ENCODE measurements at places on chromosomes 2 and 18. TPM values are rescaled to one million over a fixed set of nuclear protein-coding genes. Genes with fewer than 3 reads are reported as not detected.

CNDP1 gene
- 0.16 TPM for total RNA-seq

DNA sequence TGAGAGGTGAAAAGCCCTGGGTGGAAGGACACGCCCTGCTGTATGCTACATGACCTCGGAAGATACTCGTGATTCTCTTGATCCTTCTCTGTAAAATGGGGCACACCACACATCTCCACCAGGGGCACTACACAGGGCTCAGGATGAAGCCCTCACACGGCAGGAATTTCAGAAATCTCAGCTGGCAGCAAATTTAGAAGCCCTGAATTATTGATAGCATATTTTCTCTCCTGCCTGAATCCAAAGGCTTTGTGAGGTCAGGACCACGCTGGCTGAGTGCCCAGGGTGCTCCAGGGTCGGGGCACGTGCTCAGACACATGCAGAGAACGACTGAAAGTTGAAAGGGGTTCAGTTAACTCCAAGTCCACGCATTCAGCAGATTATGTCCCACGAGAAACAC is 42.1 kb upstream of the GALR1 start:
- H3K4me3 ChIP-seq: no peak overlapping the region
- H3K36me3 ChIP-seq: no peaks in the 10 kb centered on the region
- DNase-seq: peak; percentile 63
- H3K27me3 ChIP-seq: no peaks in the 10 kb centered on the region

DNA sequence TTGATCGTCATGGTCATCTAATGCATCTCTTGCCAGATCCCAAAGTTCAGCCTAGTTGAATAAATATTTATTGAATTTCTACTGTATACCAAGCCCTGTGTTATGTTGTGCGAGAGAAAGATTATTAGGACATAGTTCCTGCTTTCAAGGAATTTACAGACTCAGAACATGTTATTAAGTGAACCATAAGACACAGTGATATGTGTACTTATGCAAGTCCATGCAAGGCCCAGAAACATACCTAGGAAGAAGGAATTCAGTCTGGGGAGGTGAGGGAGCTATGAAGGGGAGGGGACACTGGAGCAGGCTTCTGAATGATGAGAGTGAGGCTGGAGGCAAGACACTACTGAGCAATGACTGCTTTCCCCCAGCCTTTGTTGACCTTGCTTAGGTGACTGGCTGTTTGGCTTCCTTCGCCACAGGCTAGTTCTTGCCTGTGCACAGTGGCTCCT is 81.4 kb downstream of the ACAA2 start:
- H3K27me3 ChIP-seq: peaks cover 11% of the 10 kb centered on the region
- no peak overlapping the region for H3K27ac ChIP-seq
- H3K36me3 ChIP-seq: no peaks in the 10 kb centered on the region
- no peak for DNase-seq
- H3K4me1 ChIP-seq: peaks cover 2% of the 10 kb centered on the region

DNA sequence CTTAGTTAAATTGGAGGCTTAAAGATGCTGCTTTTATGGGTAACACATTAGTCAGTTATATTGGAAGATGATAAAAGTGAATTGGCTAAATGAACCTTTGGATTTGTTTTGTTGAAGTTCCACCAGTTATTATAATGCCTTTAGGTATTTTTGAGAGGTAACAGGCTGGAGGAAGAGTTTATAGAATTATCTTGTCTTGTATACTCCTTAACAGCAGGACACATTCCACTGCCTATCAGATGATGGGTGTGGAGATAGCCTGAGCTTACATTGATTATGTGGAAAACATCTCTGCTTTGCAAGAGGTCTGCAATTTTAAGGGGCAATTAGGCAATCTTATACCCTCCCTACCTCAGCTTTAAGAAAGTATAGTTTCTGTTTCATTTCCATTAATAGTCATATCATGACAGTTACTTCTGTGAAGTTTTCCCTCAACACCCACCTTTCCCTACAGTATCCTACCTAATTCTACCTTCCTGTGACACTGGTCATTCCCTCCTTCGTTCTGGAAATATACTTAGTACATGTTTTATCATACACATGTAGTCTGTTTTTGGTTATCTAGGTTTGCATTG is 403.7 kb upstream of the SPRED2 start:
- H3K4me1 ChIP-seq: no peaks in the 10 kb centered on the region
- H3K27ac ChIP-seq: no peak overlapping the region
- H3K27me3 ChIP-seq: no peaks in the 10 kb centered on the region
- H3K36me3 ChIP-seq: no peaks in the 10 kb centered on the region
- H3K4me3 ChIP-seq: no peak overlapping the region

- no peaks in the 10 kb centered on the region for H3K36me3 ChIP-seq
- H3K27ac ChIP-seq: no peak overlapping the region
- no peaks in the 10 kb centered on the region for H3K27me3 ChIP-seq
- no peaks in the 10 kb centered on the region for H3K4me1 ChIP-seq
These were observed 224.3 kb upstream of the FOSL2 start for GRCh38 chr2:28168376-28168775.

- no peaks in the 10 kb centered on the region for H3K4me1 ChIP-seq
- H3K36me3 ChIP-seq: no peaks in the 10 kb centered on the region
- no peaks in the 10 kb centered on the region for H3K27me3 ChIP-seq
- no peak overlapping the region for H3K4me3 ChIP-seq
These were observed 491.7 kb upstream of the MEIS1 start for GRCh38 chr2:65943099-65943786.

- no peak for DNase-seq
- no peaks in the 10 kb centered on the region for H3K36me3 ChIP-seq
- H3K4me1 ChIP-seq: no peaks in the 10 kb centered on the region
- no peak overlapping the region for H3K27ac ChIP-seq
- H3K4me3 ChIP-seq: no peak overlapping the region
- peaks cover 4% of the 10 kb centered on the region for H3K27me3 ChIP-seq
These were observed 272.9 kb downstream of the CDH20 start for GRCh38 chr18:61606068-61606660.

DNA sequence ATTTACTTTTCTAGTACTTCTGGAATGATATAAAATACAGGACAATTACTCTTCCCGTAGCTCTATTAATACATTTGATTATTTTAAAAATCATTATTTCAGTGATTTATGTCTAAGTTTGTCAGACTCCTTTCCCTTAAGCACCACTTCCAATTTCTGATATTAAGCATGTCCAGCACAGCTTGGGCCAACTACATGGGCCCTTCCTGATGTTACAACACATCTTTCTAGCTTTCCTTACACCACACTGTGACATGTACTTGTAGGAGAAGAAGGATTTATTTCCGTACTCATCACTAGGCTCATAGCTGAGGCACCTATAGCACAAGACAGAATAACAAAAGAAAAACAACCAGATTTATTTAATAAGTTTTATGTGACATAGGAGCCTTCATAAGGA is 134.8 kb upstream of the HNRNPA3 start:
- no peaks in the 10 kb centered on the region for H3K4me1 ChIP-seq
- DNase-seq: no peak

DNA sequence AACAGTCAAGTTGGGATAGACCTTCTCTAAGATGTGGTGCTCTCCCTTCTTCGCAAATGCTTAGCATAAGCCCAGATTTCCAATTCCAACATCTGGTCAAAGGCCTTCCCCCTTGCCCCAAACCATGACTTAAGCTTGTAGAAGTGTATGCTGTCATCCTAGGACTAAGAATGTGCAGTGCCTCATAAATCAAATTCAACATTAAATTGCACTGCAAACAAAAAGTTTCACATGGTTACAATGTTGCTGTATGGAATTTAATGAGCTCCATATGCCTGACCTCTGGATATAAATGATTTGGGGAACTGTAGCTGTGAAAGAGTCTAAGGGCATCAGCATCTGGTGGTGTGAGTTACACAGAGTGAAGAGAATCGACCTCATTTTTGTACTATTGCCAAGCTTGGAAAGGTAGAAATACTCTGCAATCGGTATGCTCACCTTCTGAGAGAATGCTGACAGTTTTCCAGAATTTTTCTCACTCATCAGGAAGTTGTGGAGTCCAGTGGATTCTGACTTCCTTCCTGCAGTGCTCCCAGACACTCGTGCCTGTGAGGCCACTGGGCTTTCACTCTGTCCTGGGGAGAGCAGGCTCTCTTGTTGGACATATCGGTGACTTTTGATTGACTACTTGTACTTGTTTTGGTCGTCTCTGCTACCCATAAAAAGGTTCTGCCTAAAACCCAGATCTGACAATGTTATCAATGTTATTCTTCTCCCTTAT is 40.6 kb downstream of the FASTKD2 start:
- H3K27me3 ChIP-seq: no peaks in the 10 kb centered on the region
- no peak overlapping the region for H3K4me3 ChIP-seq
- DNase-seq: no peak
- H3K27ac ChIP-seq: no peak overlapping the region
- H3K4me1 ChIP-seq: no peaks in the 10 kb centered on the region

GRCh38 chr2:201298462-201299052 is 38.2 kb downstream of the CASP8 start:
- DNase-seq: no peak
- no peak overlapping the region for H3K27ac ChIP-seq
- no peaks in the 10 kb centered on the region for H3K36me3 ChIP-seq
- H3K4me3 ChIP-seq: no peak overlapping the region

REG1B gene
- 6.5 TPM for total RNA-seq

DNA sequence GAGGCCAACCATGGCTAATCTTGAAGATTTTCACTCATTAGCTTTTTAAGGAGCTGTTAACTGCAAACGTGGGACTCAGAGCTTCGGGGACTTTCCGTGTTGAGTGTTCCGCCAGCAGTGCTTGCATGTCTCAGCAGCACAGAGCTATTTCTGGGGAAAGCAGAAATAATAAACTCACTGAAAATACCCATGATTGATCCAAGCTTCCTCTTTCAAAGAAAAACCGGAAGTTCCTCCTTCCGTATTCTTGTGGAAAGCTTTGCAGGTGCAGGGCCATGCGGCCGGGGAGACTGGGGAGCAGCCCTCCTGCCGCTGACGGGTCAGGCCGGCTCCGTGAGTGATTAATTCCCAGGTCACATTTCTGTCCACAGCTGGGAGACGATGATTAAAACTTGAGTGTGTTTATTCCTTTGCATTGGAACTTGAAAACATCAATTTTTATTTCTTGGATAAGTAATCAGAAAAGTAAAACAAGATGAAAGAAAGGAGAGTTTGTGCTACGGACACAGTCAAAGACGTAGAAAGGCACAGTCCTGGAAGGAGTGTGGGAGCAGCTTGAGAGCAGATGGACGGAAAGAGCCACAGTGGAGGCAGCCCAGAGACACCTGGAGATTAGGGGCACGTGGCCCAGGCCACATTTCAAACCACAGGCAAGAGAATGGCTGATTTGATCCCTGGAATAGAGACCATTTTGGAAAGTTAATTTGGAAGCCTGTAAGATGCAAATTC is 54.2 kb upstream of the CTDP1 start:
- H3K4me3 ChIP-seq: no peak overlapping the region
- DNase-seq: no peak
- no peaks in the 10 kb centered on the region for H3K4me1 ChIP-seq
- H3K27ac ChIP-seq: no peak overlapping the region

CD28 gene
- 118 TPM for total RNA-seq

DNA sequence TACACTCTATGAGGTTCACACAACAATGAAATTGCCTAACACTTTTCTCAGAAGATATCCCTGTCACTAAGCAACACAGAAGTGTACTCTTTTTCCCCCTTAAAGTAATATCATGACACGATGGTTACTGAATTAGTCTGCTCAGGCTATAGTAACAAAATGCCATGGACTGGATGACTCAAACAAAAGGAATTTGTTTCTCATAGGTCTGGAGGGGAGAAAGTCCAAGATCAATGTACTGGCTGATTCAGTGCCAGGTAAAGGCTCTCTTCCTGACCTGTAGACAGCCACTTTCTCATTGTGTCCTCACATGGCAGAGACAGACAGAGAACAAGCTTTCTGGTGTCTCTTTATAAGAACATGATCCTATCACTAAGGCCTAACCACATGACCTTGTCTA is 211.9 kb downstream of the RBM43 start:
- no peak for DNase-seq
- H3K4me1 ChIP-seq: no peaks in the 10 kb centered on the region
- no peak overlapping the region for H3K4me3 ChIP-seq
- no peaks in the 10 kb centered on the region for H3K36me3 ChIP-seq

DNA sequence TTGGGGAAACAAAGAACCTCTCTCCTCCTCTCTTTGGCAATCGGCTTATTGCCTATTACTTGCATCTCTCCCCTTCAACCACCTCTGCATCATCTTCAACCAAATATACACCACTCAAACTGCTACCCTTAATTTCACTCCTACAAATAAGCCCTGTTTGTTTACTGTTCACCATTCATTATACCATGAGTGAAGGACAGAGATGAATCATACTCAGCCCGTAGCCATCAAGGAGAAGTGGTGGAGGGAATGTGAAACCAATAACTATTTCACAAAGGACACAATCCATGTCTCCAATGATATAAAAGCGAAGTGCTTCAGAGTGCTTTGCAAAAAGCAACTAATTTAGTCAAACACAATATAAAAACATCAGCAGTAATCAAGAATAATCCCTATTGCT is 76.8 kb downstream of the CACNB4 start:
- H3K36me3 ChIP-seq: no peaks in the 10 kb centered on the region
- H3K27ac ChIP-seq: no peak overlapping the region
- no peak overlapping the region for H3K4me3 ChIP-seq

DNA sequence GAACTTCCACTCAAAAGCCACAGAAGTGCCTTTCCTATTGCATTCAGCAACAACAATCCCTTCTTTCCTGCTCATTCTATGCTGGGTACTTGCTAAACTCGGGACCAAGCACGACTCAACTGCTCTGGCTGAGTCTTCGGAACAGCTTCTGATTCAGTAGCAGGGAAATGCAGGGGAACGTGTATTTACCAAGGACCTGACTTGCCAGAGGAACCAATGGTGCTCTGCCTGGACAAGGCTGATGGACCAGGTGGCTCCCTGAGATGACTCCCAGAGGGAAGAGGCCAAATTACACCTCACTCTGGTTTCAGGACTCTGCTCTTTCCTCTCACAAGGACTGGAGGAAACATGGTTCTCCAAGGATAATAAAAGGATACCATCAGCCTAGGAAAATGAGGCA is 12.2 kb downstream of the CXCR2 start:
- H3K36me3 ChIP-seq: no peaks in the 10 kb centered on the region
- H3K4me3 ChIP-seq: no peak overlapping the region
- H3K27me3 ChIP-seq: peaks cover 33% of the 10 kb centered on the region
- H3K27ac ChIP-seq: no peak overlapping the region
- DNase-seq: no peak

DNA sequence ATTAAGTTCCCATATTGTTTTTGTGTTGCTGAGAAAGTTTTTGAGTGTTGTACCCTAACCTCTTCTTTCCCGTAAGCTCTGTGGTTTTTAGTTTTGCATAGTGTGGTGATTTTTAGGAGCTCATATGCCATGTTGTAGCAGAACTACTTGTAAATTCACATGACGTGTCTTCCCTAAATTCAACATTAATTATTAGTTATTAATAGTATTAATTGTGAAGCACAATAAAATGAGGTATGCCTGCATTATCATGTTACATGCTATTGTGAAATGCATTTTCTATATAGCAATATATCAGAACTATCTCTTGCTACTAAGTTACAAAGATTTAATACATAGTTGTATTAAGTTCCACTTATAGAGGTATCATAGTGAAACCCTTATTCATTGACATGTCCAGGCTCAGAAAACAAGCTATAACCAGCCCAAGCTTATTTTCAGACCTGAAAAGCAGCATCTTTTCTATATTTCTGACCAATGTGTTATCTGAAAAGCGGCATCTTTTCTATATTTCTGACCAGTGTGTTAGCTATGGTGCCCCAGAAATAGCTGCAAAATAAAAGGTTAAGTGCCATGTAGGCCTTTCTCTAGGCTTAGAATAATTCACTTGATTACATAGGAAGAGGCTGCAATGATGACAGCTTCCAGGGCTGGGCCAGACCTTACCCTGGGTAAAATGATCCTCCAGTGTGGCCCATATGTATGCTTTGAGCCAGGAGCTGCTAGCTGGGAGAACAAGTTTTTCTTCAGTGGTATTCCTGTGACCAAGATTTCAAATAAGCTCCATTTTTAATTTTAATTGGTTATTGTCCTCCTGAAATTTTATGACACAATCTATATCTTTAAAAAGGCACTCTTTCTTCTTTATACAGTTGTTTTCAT is 21.6 kb downstream of the EPAS1 start:
- H3K27me3 ChIP-seq: peaks cover 15% of the 10 kb centered on the region
- no peak overlapping the region for H3K27ac ChIP-seq
- no peak for DNase-seq

Data from T-cell (primary cell).